Fibroblast of skin of right quadriceps (primary cell): ENCODE measurements at places on chromosomes 3 and 15.

DNA sequence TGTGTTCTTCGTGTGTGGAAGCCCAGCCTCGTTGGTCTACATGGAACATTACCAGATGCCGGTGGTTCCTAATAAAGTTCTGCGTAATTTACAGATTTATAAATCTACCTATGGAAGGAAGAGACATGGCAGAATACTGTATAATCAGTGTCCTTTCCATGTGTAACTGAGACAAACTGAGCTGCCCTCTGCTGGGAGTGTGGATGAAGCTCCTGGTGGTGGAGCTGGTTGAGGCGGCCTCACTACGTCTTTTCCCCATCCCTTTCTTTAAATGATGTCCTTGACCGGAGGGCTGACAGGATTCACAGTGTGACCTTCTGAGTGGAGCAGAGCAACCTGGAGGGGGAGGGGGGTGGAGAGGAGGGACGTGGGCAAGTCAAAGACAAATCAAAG, 267.0 kb upstream of the CHRM5 start:
- no peak for DNase-seq

GRCh38 chr15:45199136-45199810, 11.5 kb upstream of the SHF start:
- no peak for DNase-seq

GRCh38 chr3:128112357-128112968, 11.1 kb downstream of the RUVBL1 start:
- DNase-seq: peak; percentile 89

DNA sequence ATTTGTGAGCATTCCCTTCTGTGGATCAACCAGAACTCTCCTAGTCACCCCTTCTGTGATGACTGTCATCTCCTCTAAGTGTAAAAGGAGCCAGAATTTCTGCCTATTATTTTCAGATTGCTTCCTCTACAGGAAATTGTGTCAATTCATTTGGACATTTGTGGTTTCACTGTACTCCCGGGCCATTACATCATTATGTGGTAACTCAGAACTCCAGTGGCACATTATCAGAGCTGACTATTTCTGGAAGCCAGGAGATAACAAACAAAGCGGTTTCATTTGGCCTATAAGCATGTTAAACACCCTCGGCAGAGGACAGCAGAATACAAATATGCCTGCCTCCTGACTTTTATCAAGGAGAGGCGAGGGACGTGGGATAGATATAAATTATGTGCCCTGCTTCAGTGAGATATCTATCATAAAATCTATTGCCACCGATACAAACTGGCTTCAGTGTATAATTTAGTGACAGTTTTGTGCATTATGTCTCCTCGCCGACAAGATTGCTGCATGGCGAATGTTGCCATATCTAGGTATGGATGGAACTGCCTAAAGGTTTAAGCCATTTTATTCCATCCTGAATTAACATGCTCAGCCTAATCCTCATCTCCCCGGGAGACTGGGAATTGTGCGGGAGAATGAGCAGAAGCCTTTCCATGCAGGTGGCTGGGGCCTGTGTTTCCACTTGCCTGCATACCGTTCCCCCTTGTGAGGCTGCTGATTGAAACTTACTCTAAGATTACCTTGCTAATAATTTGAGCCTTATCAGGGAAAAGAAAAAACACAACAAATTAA, 193.4 kb upstream of the SEMA6D start:
- peak; percentile 59 for DNase-seq

- no peak for DNase-seq
Measured at GRCh38 chr3:186923241-186923640, 7.1 kb upstream of the ST6GAL1 start.

- no peak for DNase-seq
Measured at GRCh38 chr15:28881600-28881999, 4.2 kb upstream of the APBA2 start.

DNA sequence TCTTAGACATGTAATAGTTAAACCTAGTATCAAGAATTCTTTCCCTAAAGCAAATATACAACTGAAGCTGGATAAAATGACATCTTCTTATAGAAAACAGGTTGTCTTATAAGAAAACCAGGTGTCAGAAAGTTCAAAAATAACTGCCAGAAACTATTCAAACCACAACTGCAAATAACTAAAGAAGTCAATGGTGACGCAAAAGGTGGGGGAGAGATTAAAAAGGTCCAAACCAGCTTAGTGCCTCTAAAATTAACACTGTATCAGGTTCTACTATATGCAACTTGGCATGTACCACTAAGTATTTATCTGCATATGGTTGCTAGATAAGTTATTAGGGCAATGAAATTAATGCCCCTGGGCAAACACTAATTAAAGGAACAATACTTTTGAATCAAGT, 136.8 kb downstream of the TBL1XR1 start:
- no peak for DNase-seq

- DNase-seq: peak; percentile 42
Measured at GRCh38 chr15:63945007-63945788, 101.1 kb downstream of the DAPK2 start.

- no peak for DNase-seq
Measured at GRCh38 chr3:126101521-126101982, 17.6 kb upstream of the SLC41A3 start.

GRCh38 chr3:116667791-116668190, 41.8 kb upstream of the TUSC7 start:
- DNase-seq: no peak

DNA sequence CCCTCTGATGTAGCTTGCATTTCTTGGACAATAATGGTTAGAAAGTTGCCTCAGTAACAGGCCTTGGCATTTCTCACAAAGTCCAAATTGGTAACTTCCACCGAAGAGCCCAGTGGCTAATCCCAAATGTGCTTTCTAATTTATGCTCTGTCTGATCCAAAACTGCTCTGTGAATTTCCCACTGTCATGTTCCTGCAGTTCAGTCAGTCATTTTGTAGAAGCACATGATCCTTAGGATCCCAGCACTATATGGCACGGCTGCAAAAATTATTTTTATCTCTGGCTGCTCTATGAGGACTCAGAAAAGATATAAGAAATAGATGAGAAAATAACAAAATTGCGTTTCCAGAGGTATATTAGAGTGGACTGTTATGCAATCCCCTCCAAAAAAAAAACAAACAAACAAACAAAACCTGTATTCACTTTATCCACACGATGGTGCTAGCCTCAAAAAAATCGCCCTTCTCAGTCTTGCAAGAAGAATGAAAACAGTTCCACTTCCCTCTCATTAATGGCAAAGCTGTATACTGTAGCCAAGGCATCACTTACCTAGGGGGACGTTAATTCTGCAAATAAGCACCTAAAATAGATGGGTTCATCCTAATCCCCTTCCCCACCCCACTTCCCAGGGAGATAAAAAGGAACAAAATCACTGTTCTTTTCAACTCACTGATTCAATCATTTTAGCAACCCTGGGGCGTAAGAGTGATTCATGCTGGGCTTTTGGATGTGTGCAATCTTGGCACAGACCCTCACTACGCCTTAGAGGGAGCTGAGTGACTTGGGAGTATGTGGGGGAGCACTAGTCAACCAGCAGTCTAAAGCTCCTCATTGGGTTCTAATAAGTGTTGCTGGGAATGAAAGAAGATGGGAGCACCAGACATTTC, 61.3 kb downstream of the TMCO5A start:
- DNase-seq: peak; percentile 78

DNA sequence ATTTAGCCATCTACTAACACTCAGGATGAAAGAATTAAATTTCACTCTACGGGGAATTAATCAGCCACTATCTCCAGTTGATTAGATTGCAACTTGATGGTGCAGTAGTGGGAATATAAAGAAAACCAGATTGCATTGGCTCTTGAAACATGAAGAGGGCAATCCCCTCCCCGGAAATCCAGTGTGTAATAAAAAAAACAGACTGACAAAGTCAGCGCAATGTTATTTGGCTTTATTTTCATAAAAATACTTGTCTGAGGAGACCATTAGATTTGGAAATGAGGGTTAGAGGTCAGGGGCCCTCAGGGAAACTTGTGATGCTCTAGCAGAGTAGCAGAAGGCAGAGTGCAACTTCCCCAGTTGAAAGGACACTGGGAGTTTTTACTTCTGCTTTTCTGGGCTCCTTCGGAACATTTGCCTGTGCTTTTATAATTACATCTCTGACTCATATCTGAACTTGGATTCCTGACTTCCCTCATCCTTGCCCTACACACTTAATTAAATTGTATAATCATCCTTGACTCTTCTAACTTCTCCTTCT, 326.8 kb downstream of the TUSC7 start:
- DNase-seq: peak; percentile 74

DNA sequence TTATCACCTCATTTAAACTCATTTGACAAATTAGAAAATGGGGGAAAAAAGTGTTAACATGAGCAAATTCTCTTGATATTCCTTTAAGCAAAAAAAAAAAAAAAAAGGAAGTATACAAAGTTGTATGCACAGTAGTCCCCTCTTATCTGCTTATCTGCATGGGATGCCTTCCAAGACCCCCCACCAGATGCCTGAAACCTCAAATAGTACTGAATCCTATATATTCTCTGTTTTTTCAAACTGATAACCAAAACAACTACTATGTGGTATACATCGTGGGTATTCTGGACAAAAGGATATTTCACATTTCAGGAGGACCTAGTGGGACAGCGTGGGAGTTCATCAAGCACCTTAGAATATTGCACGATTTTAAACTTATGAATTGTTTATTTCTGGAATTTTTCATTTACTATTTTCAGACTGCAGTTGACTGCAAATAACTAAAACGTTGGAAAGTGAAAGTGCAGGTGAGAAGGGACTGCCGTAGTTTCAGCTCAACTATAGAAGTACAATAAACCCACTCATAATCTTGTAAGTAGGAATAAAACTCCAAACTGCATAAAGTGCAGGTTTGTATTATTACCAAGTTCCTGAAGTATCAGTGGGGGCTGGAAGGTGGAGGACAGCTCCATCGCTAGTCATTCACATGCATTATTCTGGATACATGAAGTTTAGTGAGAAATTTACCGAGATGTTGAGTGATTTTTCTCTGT, 43.6 kb upstream of the PLCL2 start:
- no peak for DNase-seq

DNA sequence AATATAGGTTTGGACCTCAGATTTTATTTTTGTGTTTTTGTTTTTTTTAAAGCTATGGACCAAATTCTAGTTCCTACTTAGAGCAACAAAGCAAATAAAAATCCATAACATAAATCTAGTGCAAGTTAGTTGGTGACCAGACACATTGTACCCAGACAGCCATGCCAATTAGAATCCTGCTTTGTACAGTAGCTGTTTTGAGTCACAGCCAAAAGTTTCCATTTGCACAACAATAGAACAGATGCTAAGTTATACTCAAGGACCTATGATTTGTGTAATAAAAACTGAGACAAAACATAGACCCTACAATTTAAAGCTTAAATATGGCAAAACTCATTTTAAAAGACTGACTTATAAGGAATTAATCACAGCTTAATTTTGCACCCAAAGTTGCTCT, 513.1 kb upstream of the CBLB start:
- no peak for DNase-seq

DNA sequence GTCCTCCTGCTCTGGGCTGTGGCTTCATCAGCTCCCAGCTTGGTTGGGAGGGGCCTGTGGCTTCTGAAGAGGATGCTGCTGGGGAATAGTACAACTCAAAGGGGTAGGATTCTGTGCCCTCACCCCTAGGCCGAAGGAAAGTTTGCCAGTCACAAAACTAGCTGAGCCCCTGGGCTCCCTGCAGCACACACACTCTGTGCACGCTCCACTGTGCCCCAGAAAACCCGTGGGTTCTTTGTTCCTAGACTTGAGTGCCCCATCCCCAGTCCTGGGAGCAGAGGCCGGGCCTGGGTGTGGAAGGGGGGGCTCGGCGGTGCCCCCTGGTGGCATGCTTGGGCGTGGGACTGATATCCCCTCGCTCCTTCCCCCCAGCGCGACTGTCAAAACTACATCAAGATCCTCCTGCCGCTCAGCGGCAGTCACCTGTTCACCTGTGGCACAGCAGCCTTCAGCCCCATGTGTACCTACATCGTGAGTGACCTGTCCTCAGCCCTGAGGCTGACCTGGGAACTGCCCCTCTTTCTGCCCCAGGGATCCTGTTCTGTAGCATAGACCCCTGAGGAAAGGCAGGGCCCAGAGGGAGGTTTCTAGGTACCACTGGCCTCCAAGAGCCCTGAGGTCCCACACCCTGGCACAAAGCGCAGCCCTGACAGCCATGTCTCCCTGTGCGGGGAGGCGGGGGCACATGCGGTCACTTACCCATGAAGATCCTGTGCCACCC, 14.2 kb downstream of the CIB1 start:
- peak; percentile 21 for DNase-seq

DNA sequence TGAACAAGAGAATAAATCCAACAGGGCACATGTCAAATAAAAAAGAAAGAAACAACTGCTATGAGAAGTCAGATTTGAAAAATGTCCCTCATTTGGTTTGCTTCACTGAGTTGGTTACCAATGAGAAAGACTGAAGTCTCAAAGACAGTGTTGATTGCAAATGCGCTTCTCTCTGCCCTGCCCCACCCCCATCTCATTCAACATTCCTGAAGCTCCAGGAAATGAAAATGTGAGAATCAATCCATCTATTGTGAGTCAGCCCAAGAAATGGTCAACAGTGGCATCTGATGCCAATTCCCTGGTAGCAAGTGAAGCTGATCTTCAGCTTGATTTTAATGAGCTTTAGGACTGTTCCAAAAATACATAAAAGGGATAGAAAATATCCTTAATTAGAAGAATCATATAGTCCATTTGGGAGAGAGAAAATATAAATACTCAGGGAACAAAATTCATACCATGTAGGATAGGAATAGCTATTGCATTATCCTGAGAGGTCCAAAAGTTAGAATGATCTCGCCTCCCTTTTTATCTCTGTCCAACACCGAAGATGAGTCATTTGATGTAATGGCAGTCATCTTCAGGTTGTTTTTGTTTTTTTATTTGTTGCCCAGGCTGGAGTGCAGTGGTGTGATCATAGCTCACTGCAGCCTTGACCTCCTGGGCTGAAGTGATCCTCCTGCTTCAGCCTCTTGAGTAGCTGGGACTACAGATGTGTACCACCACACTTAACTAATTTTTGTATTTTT, 200.3 kb upstream of the UMPS start:
- peak; percentile 37 for DNase-seq

GRCh38 chr15:77634266-77634962, 1.7 kb upstream of the LINGO1 start:
- peak; percentile 32 for DNase-seq

DNA sequence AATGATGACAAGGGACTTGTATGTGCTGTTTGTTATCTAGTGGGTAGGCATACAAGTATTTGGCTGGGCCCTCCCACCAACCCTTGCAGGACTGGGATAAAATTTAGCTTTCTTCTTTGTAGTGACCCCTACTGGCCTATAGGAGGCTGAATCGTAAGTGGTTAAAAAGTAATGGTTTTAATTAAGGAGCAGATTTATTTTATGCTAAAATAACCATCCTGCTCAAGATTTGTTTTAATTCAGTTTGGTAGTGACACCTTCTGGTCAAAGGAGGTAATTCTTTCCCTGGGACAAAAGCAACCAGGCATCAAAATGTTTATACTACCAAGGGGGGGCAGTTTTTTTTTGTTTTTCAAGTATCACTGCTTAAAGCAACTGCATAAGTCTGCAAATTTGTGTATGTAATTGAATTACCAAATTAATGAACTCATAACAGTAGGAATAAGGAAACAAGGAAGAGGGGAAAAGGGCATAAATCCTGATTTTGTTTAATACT, 70.7 kb downstream of the TOP2B start:
- DNase-seq: peak; percentile 86
